ENCODE measurements at places on chromosomes 6 and 20.

DNA sequence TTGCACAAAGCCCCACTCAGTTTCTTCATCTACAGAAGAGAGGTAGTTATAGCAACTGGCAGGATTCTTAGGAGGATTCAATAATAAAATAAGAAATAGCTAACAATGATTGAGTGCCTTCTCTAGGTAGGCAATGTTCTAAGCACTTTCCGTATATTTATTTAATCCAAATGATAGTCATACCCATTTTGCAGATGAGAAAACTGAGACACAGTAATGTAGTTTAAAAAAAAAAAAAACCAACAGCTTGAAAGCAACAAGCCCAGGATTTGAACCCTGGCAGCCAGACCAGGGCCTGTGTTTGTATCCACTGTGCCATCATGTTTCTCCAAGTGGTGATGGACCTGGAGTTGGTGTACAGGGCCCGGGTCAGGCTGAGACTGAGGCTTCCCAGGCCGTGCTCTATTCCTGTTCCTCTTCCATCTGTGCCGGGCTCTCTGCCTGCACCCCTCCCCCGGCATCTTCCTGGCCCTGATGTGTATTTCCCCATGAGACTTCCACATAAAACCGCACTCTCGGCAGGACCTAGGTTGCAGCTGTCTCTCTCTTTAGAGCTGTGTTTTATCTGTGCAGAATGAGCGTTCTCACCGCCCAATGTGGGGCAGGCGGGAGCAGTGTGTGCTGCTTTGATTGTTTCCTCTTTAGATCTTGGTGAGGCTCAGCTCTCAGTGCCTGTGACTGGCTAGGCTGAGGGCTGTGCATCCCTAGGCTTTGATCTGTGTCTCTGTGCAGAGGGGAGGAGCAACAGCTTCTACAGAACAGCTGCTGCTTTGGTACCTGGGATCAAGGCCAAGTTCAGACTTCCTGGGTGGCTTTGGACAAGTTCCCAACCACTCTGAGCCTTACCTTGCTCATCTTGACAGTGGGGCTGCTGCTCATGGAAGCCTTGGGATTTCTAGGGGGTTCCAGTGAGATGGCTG is 49.5 kb downstream of the TOX2 start:
- DNase-seq = peak; percentile 69

GRCh38 chr6:56914798-56915658 is 39.9 kb upstream of the BEND6 start:
- DNase-seq = no peak

DNA sequence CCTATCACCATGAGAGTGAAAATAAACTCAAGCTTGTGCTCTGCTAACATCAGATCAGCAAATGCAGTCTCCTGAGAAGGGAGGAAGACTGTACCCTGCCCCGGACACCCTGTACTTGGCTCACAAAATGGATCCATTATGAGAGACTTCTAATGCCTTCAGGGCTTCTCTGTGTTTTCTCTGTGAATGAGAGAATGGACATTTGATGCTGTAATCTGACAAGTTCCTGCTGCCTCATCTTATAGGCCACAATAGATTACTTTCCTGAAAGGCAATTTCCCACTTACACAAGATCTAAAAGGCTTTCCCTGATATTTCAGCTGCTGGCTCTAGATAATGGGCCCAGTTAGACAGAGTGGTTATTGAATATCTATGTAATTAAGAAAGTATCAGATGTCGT is 117.2 kb downstream of the OTOR start:
- no peak for DNase-seq

DNA sequence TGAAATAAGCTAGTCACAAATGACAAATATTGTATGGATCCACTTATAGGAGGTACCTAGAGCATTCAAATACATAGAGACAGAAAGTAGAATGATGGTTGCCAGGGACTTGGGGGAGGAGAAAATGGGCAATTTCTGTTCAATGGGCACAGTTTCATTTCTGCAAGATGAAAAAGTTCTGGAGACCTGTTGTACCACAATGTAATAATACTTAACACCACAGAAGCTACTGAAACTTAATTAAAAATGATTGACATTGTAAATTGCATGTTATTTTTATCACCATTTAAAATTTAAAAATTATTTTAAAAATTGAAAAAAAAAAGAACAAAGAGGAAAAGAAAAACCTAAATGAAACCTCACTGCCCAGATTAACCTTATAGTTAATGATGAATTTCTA is 67.4 kb downstream of the NHLRC1 start:
- no peak for DNase-seq

- DNase-seq = no peak
Observed at GRCh38 chr20:57596358-57596757, 23.9 kb downstream of the ZBP1 start.

DNA sequence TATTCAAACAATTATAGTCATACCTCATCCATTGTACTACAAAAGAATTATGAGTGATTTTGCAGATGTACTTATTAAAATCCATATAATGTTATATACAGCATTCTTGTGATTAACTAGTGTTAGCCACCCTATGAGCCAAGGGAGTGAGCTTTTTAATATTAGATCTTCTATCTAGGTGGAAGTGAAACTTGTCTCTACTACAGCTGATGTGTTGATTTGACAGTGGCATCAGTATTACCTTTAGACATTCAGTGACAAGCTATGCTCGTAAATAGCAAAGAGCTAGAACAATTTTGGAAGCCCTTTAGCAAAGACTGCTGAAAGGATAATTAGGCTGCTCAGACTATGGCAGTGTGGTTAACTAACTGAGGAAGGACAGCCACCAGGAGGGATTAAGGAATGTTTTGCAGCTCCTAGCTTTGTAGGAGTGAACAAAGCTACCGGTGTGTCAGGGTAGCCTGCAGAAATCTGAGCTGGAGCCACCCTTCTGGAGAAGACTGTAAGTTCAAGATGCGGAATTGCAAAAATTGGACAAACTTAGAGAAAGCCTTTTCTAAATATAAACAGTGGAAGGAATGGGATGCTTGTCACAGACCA is 73.7 kb downstream of the AFG1L start:
- DNase-seq = no peak
